ENCODE measurements at places on chromosomes 6 and 20.

- no peaks in the 10 kb centered on the region for H3K4me1 ChIP-seq
- H3K27ac ChIP-seq, result no peak overlapping the region
- no peaks in the 10 kb centered on the region for H3K36me3 ChIP-seq
- H3K27me3 ChIP-seq, result no peaks in the 10 kb centered on the region
- H3K4me3 ChIP-seq, result no peak overlapping the region
- DNase-seq, result no peak
These were observed 537.6 kb upstream of the NOX3 start for GRCh38 chr6:155993240-155993639.

- no peaks in the 10 kb centered on the region for H3K4me1 ChIP-seq
- no peak overlapping the region for H3K4me3 ChIP-seq
- no peaks in the 10 kb centered on the region for H3K36me3 ChIP-seq
- H3K27me3 ChIP-seq, result no peaks in the 10 kb centered on the region
- H3K27ac ChIP-seq, result no peak overlapping the region
These were observed 219.8 kb upstream of the UFL1 start for GRCh38 chr6:96301781-96302180.

DNA sequence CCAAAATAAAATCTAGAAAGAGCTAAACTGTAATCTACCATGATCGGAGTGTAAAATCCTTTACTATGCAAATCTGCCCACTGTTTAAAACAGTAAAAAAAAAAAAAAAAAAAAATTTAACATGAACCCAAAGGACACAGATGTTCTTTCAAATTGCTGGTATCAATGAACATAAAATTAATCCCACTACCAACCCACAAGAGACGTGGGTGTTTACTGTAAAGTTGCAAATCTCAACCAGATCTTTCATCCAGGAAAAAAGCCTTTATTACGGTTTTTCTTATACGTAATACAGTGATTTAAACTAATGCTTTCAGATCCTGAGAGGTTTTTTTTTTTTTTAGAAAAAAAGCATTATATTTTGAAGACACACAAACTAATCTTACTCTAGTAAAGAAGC is 2.5 kb downstream of the CDK19 start:
- DNase-seq, result no peak
- no peaks in the 10 kb centered on the region for H3K27me3 ChIP-seq
- no peaks in the 10 kb centered on the region for H3K36me3 ChIP-seq
- H3K4me1 ChIP-seq, result peaks cover 23% of the 10 kb centered on the region
- H3K27ac ChIP-seq, result no peak overlapping the region
- H3K4me3 ChIP-seq, result no peak overlapping the region

DNA sequence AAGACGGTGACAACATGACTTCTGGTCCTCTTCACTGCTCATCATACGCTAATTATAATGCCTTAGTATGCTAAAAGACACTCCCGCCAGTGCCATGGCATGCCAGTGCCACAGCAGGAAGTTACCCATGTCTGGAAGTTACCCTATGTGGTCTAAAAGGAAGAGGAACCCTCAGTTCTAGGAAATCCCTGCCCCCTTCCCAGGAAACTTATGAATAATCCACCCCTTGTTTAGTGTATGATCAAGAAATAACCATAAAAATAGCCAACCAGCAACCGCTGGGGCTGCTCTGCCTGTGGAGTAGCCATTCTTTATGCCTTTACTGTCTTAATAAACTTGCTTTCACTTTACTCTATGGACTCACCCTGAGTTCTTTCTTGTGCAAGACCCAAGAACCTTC is 15.8 kb upstream of the SERPINB9 start:
- no peak overlapping the region for H3K27ac ChIP-seq
- no peaks in the 10 kb centered on the region for H3K36me3 ChIP-seq
- H3K4me1 ChIP-seq, result no peaks in the 10 kb centered on the region
- H3K27me3 ChIP-seq, result no peaks in the 10 kb centered on the region
- DNase-seq, result no peak
- H3K4me3 ChIP-seq, result no peak overlapping the region

DNA sequence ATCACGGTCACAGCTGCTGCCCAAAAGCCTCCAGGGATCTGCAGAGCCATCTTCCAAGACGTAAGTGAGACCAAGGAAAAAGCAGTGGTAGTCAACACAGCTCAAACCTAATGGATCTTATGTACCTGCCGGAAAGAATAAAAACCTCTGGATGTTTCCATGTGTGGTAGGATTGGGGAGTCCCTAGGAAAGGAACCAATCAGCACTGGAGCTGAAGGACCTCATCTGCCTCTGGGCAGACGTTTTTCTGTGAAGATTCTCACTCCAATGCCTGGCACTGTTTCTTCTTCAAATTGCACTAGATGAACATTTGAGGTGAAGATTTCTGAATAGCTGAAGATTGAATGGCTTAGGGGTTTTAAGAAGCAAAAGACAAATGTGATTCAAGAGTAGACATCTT is at the start of gene HLA-DQB2:
Gene HLA-DQB2, minus strand, starts transcription at position 112 of the 400 bp plus-strand sequence. Its CDS starts 62 bp downstream, at position 50.
- H3K36me3 ChIP-seq, result no peaks in the 10 kb centered on the region
- no peak within 1 kb of the TSS for H3K4me3 ChIP-seq
- H3K27ac ChIP-seq, result no peak within 1 kb of the TSS
- H3K27me3 ChIP-seq, result peaks cover 7% of the 10 kb centered on the region
- no peaks in the 10 kb centered on the region for H3K4me1 ChIP-seq

- H3K36me3 ChIP-seq, result no peaks in the 10 kb centered on the region
- DNase-seq, result no peak
- H3K27ac ChIP-seq, result no peak overlapping the region
- no peaks in the 10 kb centered on the region for H3K27me3 ChIP-seq
These were observed 138.1 kb upstream of the GPR6 start for GRCh38 chr6:109840034-109840433.
